ENCODE measurements at places on chromosomes 6 and 20.

- no peak for DNase-seq
Measured at GRCh38 chr6:39426073-39426456, 103.6 kb upstream of the KCNK16 start.

DNA sequence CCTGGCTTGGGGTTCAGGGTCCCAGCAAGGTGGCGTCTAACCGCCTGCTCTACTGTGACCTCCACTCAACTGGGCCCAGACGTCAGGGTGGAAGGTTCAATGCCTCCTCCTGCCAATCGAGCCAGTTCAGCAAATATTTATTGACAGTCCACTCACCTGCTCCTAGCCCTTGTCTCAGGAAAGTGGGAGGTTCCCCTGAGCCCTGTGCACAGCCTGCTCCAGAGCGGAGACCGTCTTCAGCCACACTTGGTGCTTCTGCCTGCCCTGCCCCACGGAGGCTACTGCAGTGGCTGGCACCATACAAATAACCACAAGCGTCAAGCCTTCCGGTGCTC, 6.1 kb downstream of the CCDC167 start:
- DNase-seq: no peak

DNA sequence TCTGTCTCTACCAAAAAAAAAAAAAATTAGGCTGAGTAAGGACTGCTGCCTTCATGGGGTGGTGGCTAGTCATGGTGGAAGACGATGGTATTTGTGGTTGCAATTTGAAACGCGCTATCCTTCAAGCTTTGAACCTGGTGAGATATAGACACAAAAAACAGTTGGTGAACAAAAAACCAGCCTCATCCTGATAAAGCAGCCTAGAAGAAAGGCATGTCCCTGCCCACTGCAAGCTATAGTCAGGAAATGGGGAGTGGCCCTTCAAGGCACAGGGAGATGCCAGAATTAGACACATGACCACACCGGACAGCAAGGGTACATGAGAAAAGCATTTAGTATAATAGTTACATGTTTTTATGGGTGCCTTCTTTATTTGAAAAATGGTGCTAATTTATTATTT, 193.6 kb downstream of the NFATC2 start:
- no peak for DNase-seq

GRCh38 chr6:56450882-56451739, 191.6 kb downstream of the DST start:
- no peak for DNase-seq

All from stimulated activated CD4-positive, alpha-beta T cell treated with anti-CD3 and anti-CD28 coated beads, Interleukin-15, amount 100 ng/mL, for 1 hour (primary cell).